ENCODE measurements at places on chromosomes 5 and 9. TPM values are rescaled to one million over a fixed set of nuclear protein-coding genes. Genes with fewer than 3 reads are reported as not detected.

Gene PPP2R2B
- total RNA-seq = not detected

- H3K27me3 ChIP-seq = peaks cover 15% of the 10 kb centered on the region
- no peak overlapping the region for H3K27ac ChIP-seq
- peak overlapping the region; percentile 73 for H3K4me3 ChIP-seq
- DNase-seq = no peak
- no peaks in the 10 kb centered on the region for H3K36me3 ChIP-seq
- H3K4me1 ChIP-seq = peaks cover 5% of the 10 kb centered on the region
These were observed 146.3 kb downstream of the ERCC6L2 start for GRCh38 chr9:96021551-96022444.

Gene GALNT12
- total RNA-seq = 4.4 TPM

DNA sequence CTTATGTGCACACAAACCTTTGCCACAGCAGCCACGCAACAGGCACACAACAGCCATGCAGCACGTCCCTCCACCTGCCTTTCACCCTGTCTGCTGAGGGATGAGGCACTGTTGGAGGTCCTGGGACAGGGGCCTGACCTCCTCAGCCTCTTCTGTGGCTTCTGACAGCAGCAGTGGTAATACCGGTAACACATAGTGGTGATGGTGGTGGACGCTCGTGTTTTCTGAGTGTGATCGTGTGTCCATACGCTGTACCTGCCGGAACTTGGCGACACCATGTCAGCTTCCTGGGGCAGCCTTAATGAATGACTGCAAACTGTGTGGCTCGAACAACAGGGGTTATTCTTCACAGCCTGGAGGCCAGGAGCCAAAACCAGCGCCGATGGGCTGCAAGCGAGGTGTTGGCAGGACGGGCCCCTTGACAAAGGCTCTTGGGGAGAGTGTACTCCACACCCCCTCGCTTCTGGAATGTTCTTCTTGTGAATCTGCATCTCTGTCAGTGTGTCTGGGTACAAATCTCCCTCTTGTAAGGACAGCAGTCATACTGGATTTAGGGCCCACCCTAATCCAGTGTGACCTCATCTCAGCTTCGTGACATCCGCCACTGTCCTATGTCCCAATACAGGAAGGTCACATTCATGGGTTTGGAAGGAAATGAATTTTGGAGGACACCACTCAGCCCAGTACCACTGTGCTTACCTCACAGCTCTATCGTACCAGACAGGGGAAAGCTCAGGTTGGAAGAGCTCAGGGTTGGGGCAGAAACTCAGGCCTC lies 55.3 kb upstream of the EXOC3 start:
- H3K4me1 ChIP-seq = peaks cover 10% of the 10 kb centered on the region
- no peak overlapping the region for H3K4me3 ChIP-seq
- no peak overlapping the region for H3K27ac ChIP-seq
- peaks cover 30% of the 10 kb centered on the region for H3K36me3 ChIP-seq

DNA sequence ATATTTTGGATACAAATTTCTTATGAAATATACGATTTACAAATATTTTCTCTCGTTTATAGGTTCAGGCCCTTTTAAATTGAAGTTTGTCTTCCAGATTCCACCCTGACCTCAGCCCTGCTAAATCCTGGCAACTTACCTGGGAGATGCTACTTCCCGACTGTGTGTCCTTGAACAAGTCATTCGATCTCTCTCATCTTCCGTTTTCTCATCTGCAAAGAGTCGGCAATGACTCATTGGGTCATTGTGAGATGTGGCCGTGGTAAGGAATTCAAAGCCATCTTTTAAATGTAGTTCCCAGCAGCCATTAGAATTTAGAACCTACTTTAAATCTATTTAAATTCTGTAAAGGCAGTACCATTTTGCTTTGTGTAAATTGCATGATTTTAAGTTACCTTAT lies 72.5 kb downstream of the LHX2 start:
- no peak overlapping the region for H3K27ac ChIP-seq
- no peak for DNase-seq
- no peak overlapping the region for H3K4me3 ChIP-seq
- no peaks in the 10 kb centered on the region for H3K27me3 ChIP-seq
- no peaks in the 10 kb centered on the region for H3K36me3 ChIP-seq

- H3K27me3 ChIP-seq = no peaks in the 10 kb centered on the region
- no peak overlapping the region for H3K4me3 ChIP-seq
- H3K4me1 ChIP-seq = no peaks in the 10 kb centered on the region
- H3K27ac ChIP-seq = no peak overlapping the region
These were observed 12.9 kb downstream of the TLE4 start for GRCh38 chr9:79584655-79584982.

Gene KLHL3
- total RNA-seq = 11.7 TPM

- no peaks in the 10 kb centered on the region for H3K27me3 ChIP-seq
- no peaks in the 10 kb centered on the region for H3K4me1 ChIP-seq
- no peak for DNase-seq
These were observed 79.4 kb upstream of the NREP start for GRCh38 chr5:111836426-111836825.

- no peaks in the 10 kb centered on the region for H3K36me3 ChIP-seq
- no peak overlapping the region for H3K27ac ChIP-seq
- peak overlapping the region; percentile 80 for H3K4me3 ChIP-seq
- H3K27me3 ChIP-seq = no peaks in the 10 kb centered on the region
These were observed 1.6 kb downstream of the NINJ1 start for GRCh38 chr9:93132287-93132927.

DNA sequence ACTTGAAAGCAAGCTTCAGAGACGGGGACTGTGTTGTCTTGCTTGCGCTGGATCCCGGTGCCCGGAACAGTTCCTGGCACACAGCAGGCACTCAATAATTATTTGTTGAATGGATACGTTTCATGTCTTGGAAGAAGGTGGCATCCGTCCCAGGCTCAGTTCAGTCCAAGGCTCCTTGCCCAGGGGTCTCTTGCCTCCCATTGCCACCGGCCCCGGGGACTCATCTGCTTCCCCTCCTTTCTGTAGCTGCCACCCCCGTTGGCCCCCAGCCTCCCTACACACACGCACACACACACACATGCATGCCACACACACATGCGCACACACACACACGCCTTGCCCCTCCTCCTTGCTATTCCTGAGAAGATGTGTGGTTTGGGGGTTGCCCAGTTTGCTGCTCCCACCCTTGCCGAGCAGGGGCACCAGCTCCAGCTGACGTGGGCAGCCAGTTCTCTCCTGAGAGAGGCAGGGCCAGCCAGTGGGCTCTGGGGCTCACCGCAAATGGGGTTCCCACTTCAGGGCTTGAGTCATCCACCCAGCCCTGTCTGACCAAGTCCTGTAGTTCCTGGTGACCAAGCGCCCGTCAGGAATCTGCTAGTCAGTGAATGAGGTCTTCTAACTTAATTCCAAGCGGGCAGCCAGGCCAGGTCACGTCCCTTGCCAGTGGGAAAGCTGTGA lies 41.8 kb downstream of the HK3 start:
- H3K4me1 ChIP-seq = no peaks in the 10 kb centered on the region
- DNase-seq = no peak
- H3K27ac ChIP-seq = no peak overlapping the region
- no peaks in the 10 kb centered on the region for H3K27me3 ChIP-seq
- no peak overlapping the region for H3K4me3 ChIP-seq

DNA sequence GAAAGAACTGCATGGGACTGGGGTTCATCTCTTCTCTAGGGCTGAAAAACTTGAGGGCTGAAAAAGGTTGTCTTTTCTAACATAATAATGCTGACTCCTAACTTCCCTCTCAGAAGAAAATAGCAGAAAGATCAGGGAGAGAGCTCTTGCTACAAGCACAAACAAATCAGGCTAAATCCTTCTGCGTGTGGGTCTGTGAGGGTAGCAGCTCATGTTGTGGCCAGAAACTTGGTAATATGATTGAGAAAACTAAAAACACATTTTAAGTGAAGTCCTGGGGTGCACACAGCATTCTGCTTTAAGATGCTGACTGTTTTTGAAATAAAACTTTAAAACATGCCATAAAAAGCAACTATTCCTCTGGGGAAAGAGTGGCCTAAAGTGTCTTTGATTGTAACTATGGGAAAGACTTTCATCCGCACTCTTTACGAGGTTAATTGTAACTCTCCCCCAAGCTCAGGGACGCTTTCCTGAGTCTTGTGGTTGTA lies 56.7 kb downstream of the SAXO1 start:
- H3K27ac ChIP-seq = no peak overlapping the region

Gene FOXD4L4
- total RNA-seq = 0.24 TPM

DNA sequence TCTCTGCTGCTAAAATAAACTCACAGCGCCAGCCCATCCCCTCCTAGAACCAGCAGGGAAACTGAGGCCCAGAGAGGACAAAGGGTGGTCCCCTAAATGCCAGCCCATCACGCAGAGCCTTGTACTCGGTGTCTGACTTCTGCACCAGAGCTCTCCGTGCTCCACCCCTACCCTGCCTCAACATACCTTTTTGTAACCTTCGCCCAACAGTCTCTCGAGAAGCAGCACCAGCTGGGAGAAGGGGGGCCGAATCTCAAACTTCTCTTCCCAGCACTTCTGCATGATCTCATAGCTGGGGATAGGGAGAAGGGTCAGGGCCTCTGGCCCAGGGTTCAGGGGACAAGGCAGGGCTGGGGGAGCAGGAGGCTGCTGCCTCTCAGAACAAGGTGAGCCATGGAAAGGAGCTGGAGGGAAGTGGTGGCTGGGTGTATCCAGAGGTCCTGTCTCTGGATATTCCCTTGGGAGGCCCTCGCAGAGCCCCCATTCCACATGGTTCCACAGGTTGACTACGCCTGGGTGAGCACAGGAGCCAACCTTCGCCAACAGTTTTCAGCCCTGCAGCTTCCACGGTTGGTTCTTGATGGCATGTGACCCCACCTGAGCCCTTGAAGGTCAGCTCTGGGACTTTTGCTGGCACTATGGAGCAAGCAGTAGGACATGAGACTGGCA lies 32.3 kb upstream of the CSF1R start:
- H3K4me1 ChIP-seq = no peaks in the 10 kb centered on the region
- H3K36me3 ChIP-seq = no peaks in the 10 kb centered on the region
- H3K27me3 ChIP-seq = no peaks in the 10 kb centered on the region
- no peak overlapping the region for H3K27ac ChIP-seq
- H3K4me3 ChIP-seq = no peak overlapping the region

GRCh38 chr9:126486276-126486675 lies 127.5 kb upstream of the LMX1B start:
- H3K27me3 ChIP-seq = no peaks in the 10 kb centered on the region
- H3K27ac ChIP-seq = no peak overlapping the region
- no peak for DNase-seq
- no peak overlapping the region for H3K4me3 ChIP-seq
- H3K4me1 ChIP-seq = no peaks in the 10 kb centered on the region

- H3K36me3 ChIP-seq = no peaks in the 10 kb centered on the region
- H3K27ac ChIP-seq = no peak overlapping the region
- H3K4me3 ChIP-seq = no peak overlapping the region
- H3K27me3 ChIP-seq = no peaks in the 10 kb centered on the region
- no peak for DNase-seq
- peaks cover 9% of the 10 kb centered on the region for H3K4me1 ChIP-seq
These were observed 31.8 kb downstream of the FABP6 start for GRCh38 chr5:160260881-160261815.

GRCh38 chr5:160423099-160423498 lies 1.4 kb downstream of the PTTG1 start:
- H3K36me3 ChIP-seq = peaks cover 4% of the 10 kb centered on the region
- H3K4me1 ChIP-seq = peaks cover 15% of the 10 kb centered on the region
- no peaks in the 10 kb centered on the region for H3K27me3 ChIP-seq
- DNase-seq = no peak

- DNase-seq = peak; percentile 76
- H3K27me3 ChIP-seq = no peaks in the 10 kb centered on the region
- H3K4me3 ChIP-seq = no peak overlapping the region
- no peaks in the 10 kb centered on the region for H3K36me3 ChIP-seq
- no peak overlapping the region for H3K27ac ChIP-seq
These were observed 64.7 kb upstream of the GRAMD2B start for GRCh38 chr5:126358525-126358924.

Gene OR1Q1
- total RNA-seq = not detected

GRCh38 chr5:128241051-128241695 lies 157.6 kb downstream of the SLC12A2 start:
- no peaks in the 10 kb centered on the region for H3K36me3 ChIP-seq
- H3K27ac ChIP-seq = no peak overlapping the region
- H3K4me1 ChIP-seq = no peaks in the 10 kb centered on the region
- no peak for DNase-seq

Gene MCTP1
- total RNA-seq = 21.5 TPM

GRCh38 chr9:98222885-98223691 lies 30.7 kb upstream of the CORO2A start:
- H3K27ac ChIP-seq = no peak overlapping the region
- no peak for DNase-seq
- no peaks in the 10 kb centered on the region for H3K27me3 ChIP-seq
- H3K4me1 ChIP-seq = no peaks in the 10 kb centered on the region
- no peak overlapping the region for H3K4me3 ChIP-seq

- no peak overlapping the region for H3K27ac ChIP-seq
- H3K27me3 ChIP-seq = no peaks in the 10 kb centered on the region
- peaks cover 11% of the 10 kb centered on the region for H3K36me3 ChIP-seq
- no peak overlapping the region for H3K4me3 ChIP-seq
These were observed 19.8 kb downstream of the ABL1 start for GRCh38 chr9:130854835-130855234.

Gene PCDHGA1
- total RNA-seq = 0.31 TPM

Gene ABLIM3
- not detected for total RNA-seq

- H3K4me3 ChIP-seq = no peak overlapping the region
- H3K4me1 ChIP-seq = no peaks in the 10 kb centered on the region
- no peak for DNase-seq
- H3K27ac ChIP-seq = no peak overlapping the region
- no peaks in the 10 kb centered on the region for H3K27me3 ChIP-seq
- H3K36me3 ChIP-seq = peaks cover 33% of the 10 kb centered on the region
These were observed 50.0 kb upstream of the SUSD3 start for GRCh38 chr9:93008457-93008856.

Gene LIX1
- total RNA-seq = not detected

DNA sequence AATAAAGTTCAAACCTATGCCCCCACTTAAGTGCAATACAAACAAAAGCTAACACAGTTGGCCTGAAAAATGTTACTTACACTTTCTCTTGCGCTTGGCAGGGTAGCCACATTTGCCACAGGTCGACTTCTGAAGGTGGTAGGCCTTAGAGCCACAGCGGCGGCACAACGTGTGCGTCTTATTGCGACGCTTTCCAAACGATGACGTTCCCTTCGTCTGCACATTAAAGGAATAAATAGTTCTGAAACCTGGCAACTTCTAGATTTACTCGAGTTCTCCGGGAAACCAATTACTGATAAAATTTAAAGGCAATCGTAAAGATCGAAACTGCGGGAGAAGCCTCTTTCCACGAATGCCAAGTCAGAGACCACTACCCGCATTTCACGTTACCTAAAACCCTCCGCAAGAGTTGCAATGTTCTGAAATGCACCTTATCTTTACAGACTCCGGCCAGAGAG lies 602 bp downstream of the RPL37 start:
- H3K27ac ChIP-seq = peak overlapping the region; percentile 97
- no peaks in the 10 kb centered on the region for H3K27me3 ChIP-seq
- peaks cover 7% of the 10 kb centered on the region for H3K36me3 ChIP-seq

DNA sequence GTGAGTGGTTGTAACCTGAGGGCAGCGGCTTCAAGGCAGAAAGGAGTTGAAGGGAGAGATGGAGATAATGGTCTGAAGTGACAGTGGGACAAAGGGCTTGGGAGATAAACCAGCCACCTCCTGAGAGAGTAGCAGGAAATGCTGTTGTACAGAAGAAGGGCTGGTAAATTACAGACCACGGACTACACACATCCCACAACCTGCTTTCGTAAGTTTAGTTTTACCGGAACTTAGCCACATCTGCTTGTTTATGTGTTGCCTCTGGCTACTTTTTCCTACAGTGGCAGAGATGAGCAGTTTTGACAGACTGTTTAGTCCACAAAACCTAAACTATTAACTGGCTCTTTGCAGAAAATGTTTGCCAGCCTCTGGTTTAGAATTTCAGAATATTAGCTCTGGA lies 269.5 kb downstream of the ARHGEF28 start:
- H3K27ac ChIP-seq = no peak overlapping the region
- H3K36me3 ChIP-seq = no peaks in the 10 kb centered on the region
- DNase-seq = peak; percentile 32

Gene LCNL1
- not detected for total RNA-seq

Data from GM12878 (cell line).